ENCODE measurements at places on chromosomes 12 and 14. TPM values are rescaled to one million over a fixed set of nuclear protein-coding genes. Genes with fewer than 3 reads are reported as not detected.

Gene SMIM41
- total RNA-seq, result 0.71 TPM

Gene KLRC2
- not detected for total RNA-seq

Gene RAPGEF3
- total RNA-seq, result 15.8 TPM

Gene ENO2
- total RNA-seq, result 4.3 TPM

Gene KIF5A
- 1.2 TPM for total RNA-seq

Gene C14orf132
- 14.0 TPM for total RNA-seq

Gene KIAA0586
- total RNA-seq, result 15.3 TPM

Gene MFAP5
- 35.8 TPM for total RNA-seq

Gene ALDH1L2
- 2.4 TPM for total RNA-seq

Gene BATF
- 2.1 TPM for total RNA-seq

Gene NCKAP5L
- total RNA-seq, result 6.1 TPM

Gene SDSL
- 1.8 TPM for total RNA-seq

Gene SLC16A7
- total RNA-seq, result 28.9 TPM

Gene RNU7-1
- not detected for total RNA-seq

Gene TMEM253
- total RNA-seq, result 0.39 TPM

Gene CELA1
- total RNA-seq, result not detected

Gene HVCN1
- total RNA-seq, result 3.2 TPM
